Inflammatory macrophage treated with lipopolysaccharide for 1 hour (primary cell): ENCODE measurements at places on chromosomes 4 and X.

- DNase-seq, result no peak
Measured at GRCh38 chrX:6856471-6856870, 291.0 kb upstream of the STS start.

DNA sequence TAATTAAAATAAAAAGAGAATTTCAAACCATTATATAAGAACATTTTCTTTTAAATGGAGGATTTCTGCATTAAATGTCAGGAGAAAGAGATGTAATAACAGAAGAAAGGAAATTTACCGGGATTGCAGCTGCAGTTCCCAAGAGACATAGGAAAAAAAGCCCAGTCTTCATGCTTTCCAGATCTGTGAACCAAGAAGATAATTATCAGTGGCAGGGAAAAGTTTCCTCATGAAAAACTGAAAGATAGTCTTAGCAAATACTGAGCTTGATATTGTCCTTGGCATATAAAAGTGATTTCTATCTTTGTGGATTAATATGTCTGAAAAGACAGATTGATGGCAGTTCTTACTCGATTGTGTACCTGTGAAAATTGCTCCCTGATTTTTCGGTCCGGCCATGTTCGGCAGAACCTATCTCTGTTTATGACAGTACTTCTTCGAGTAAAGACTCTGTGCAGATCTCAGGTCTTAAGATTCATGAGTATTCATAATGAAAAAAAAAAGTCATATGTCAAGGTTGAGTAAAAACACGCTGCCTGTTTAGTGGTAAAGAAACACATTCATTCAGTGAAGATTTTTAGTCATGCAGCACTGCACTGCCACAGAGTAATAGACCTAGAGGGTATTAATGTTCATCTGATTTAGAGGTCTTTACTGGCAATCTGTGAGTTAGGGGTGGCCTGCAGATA lies 29.6 kb downstream of the SPARCL1 start:
- DNase-seq, result no peak

DNA sequence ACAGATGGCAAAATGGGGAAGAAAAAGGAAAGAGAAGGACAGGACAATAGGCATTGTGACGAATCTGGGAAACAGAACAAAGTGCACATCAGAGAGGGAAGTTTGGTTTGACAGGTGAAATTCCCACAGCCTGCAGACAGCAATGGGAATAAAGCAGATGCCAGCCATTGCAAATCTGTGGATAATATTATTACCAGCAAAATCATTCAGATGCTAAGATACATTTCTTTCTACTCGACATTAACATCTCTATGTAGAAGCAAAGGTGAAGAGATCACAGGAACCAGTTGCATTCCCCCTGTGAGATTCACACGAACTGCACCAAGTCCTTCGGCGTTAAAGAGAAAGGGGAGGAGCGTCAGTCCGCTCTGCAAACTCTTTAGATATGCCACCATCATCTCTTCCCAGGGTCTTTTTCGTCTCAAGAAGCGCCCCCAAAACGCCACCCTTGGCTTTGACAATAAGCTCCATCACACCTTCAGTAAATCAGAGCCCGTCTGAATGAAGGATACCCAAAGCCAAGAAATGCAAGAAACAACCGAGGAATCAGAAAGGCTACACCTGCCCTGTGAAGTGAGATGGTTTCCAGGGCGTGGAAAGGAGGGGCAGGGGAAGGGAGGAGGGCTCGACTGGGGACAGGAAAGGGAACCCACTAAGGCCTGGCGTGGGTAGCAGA lies 1.9 kb downstream of the NEUROG2 start:
- no peak for DNase-seq

DNA sequence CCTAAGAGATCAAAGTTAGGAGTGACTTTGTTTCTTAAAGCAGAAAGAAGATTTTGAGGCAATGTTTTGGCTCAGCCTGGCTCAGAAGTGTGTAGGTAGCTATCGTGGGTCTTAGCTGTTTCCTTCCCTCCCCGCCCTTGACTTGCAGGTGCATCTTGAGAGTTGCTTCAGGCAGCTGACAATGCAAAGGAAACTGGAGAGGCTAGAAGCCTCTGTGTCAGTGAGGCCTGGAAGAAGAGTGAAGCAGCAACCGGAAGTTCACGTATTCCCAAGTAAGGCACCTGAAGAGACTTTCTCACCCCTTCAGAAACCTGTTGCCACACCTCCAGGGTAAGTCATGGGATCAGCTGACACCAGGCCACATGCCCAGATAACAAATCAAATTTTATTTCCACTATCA lies 10.6 kb upstream of the XKRX start:
- no peak for DNase-seq

DNA sequence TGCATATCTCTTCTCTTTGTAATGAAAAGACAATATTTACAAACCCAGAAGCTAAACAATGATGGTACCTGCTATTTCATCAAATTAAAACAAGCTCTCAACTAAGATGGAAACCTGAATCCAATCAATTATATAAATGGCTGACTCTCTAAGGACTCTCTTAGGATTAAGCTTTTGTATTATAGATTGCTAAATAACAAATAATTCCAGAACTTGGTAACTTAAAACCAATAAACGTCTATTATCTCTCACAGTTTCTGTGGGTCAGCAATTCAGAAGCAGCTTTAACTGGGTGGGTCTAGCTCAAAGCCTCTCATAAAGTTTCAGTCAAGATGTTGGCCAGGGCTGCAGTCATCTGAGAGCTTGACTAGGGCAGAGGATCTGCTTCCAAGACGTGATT lies 12.4 kb downstream of the PHKA2 start:
- DNase-seq, result no peak

GRCh38 chr4:8317474-8317873 lies 47.9 kb downstream of the HTRA3 start:
- no peak for DNase-seq

DNA sequence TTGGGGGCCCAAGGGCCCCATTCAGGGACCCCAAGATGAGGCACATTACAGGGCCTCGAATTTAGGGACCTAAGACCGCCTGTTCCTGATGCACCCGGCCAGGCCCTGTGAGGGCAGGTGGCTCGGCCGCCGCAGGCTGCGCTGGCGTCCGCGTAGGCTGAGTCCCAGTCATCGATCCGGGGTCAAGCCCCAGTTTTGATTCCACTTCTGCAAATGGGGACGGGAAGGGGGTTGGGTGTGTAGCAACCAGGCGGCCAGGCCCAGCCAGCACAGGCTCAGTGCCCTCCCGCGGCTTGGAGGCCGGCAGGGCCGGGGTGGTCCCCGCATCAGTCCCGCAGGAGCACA lies 327 bp downstream of the PNPLA4 start:
- DNase-seq, result peak; percentile 30

GRCh38 chr4:143514497-143514896 lies 995 bp downstream of the SMARCA5 start:
- DNase-seq, result peak; percentile 25

DNA sequence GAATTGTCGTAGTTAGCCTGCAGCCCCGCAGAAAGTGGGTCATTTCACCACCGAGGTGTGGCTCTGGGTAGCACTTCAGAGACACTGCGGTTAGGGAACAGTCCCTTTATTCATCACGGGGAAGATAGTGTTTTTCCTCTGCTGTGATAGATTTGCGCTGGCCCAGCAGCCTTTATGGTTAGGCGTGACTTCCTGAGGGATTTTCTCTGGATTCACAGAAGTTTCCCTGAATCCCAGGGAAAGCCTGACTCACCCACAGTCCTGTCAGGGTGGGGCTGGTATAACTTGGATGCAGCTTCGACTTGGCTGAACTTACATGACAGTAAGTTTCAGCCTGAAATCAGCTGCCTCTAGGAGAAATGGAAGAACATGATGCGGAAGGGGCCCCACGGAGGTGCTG lies 196.3 kb upstream of the HHIP start:
- no peak for DNase-seq

GRCh38 chr4:184857441-184858121 lies 31.8 kb upstream of the ACSL1 start:
- no peak for DNase-seq

GRCh38 chrX:130482871-130483270 lies 81.1 kb downstream of the RBMX2 start:
- no peak for DNase-seq

- DNase-seq, result no peak
Measured at GRCh38 chr4:828641-829271, 2.8 kb upstream of the CPLX1 start.

GRCh38 chr4:122826079-122826527 lies 528 bp upstream of the FGF2 start:
- no peak for DNase-seq

DNA sequence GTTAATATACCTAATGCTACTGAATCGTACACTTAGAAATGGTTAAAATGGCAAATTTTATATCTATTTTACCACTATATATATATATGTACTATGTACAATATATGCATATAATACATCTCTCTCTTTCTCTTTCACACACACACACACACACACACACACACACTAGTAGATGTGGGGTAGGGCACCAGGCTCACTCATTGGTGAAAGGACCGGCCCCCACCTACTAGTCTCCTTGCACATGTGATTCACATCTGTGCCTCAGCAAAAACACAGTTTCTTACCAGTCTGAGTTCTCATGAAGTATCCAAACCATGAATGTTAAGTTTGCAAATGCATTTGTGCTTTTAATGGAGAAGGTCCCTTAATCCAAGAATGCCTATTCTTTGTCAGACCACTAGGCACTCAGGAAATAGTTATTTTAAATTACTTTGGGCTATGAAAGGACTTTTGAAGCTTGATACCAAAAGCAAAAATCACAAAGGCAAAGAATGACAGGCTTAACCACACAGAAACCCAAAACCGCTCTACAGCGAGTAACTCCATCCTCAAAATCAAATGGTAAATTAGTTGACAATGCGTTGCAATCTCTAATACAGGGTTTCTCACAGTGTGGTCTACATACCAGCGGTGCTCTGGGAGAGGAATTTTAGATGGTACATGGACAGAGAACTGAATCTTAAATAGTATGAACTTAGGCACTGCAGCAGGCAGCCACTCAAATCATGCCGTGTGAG lies 5.8 kb downstream of the TSC22D3 start:
- no peak for DNase-seq

- DNase-seq, result no peak
Measured at GRCh38 chrX:68754406-68754805, 74.4 kb upstream of the EFNB1 start.
